Pancreas (tissue), 10 donors: ENCODE measurements at places on chromosomes 13 and 19. TPM values are rescaled to one million over a fixed set of nuclear protein-coding genes. Genes with fewer than 3 reads are reported as not detected.

Gene CCDC9
- 40.6 TPM for total RNA-seq

DNA sequence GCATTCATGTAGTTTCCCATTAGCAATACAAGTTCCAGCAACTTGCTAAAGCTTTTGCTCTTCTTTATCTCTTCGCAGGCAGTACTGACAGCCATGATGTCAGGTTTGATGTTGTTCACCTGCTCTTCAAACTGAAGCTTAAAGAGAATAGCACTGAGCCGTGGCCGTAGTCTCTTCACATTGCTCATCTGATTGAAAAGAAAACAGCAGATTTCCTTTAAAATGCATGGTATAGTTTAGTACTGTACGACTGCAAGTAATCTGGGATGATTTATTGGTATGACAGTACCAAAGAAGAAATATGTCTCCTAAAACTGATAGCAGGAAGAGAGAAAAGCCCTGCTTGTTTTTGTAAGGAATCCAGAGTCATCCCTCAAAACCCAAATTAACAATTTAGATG is 284.4 kb downstream of the DIAPH3 start:
- no peaks in the 10 kb centered on the region for H3K4me1 ChIP-seq
- H3K27me3 ChIP-seq = no peaks in the 10 kb centered on the region
- H3K36me3 ChIP-seq = no peaks in the 10 kb centered on the region
- DNase-seq = no peak
- H3K4me3 ChIP-seq = no peak overlapping the region

DNA sequence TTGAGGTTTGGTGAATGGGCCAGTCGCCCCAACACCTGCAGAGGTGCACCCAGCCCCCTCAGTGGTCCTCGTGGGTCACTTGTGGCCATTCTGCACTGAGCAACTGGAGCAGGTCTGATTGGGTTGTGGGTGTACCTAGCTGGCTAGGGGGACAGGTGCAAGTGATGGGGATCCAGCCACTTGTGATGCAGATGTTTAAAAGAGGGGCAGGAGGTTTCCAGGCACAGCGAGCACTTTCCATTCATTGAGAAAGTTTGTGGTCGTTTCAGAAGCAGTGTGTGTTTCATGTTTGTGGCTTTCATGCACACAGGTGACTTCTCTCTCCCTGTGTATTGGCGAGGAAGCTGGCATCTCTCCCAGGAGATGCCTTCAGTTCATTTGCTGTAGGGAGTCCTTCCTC is 34.7 kb downstream of the TSSK6 start:
- H3K4me3 ChIP-seq = no peak overlapping the region
- no peak for DNase-seq
- H3K27me3 ChIP-seq = no peaks in the 10 kb centered on the region
- H3K4me1 ChIP-seq = peaks cover 5% of the 10 kb centered on the region

Gene RSPH6A
- not detected for total RNA-seq

GRCh38 chr19:13621413-13621812 is 115.1 kb upstream of the CACNA1A start:
- no peak for DNase-seq
- no peak overlapping the region for H3K4me3 ChIP-seq
- H3K27me3 ChIP-seq = no peaks in the 10 kb centered on the region

GRCh38 chr13:112710855-112711527 is 21.2 kb downstream of the ATP11A start:
- no peaks in the 10 kb centered on the region for H3K36me3 ChIP-seq
- DNase-seq = no peak
- no peaks in the 10 kb centered on the region for H3K27me3 ChIP-seq
- peaks cover 9% of the 10 kb centered on the region for H3K4me1 ChIP-seq
- no peak overlapping the region for H3K4me3 ChIP-seq

DNA sequence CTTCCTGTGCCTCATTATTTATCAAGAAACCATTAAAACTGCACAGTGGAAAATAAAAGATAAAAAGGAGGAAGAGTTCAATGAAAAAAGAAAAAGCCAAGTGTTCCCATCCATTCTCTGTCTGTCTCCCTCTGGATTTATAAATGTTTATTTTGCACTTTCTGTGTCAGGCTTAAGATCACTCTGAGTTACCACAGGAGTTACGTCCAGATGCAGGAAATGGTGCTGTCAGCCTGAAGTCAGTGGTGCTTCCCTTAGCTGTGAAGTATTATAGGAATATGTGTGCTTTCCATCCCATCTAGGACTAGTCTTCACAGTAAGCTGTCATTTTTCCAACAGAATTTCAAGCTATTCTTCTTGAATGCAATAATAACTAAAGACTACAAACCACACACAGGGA is 420.2 kb downstream of the KCTD12 start:
- DNase-seq = no peak
- no peak overlapping the region for H3K4me3 ChIP-seq
- H3K27me3 ChIP-seq = no peaks in the 10 kb centered on the region
- no peak overlapping the region for H3K27ac ChIP-seq
- no peaks in the 10 kb centered on the region for H3K36me3 ChIP-seq

Gene FFAR2
- total RNA-seq = not detected

DNA sequence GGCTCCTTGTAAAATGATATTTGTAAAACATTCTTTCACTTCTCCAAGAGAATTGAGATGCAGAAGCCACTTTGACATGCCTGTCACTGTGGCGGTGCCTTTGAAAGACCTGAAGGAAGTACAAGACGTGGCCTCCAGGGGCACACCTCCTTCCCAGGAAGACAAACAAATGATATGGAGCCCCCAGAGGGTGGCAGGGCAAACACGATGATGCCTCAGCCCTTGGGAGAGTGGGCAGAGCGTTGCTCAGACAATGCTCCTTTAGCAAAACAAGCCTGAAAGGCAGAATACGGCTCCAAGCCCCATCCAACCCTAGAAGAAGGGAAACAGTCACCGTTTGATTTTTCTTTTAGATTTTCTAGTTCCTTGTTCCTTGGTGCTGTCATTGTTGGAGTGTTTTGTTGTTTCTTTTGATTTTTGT is 9.2 kb upstream of the ATP12A start:
- no peak overlapping the region for H3K4me3 ChIP-seq
- no peaks in the 10 kb centered on the region for H3K4me1 ChIP-seq
- DNase-seq = no peak
- H3K27ac ChIP-seq = no peak overlapping the region
- H3K27me3 ChIP-seq = no peaks in the 10 kb centered on the region

Gene TMEM150B
- total RNA-seq = 0.32 TPM

Gene CLDN10
- total RNA-seq = 92.8 TPM

GRCh38 chr13:99220199-99220935 is 19.7 kb downstream of the UBAC2 start:
- no peaks in the 10 kb centered on the region for H3K36me3 ChIP-seq
- no peak for DNase-seq
- H3K4me3 ChIP-seq = no peak overlapping the region
- H3K27me3 ChIP-seq = no peaks in the 10 kb centered on the region
- H3K27ac ChIP-seq = no peak overlapping the region

GRCh38 chr13:20185366-20186056 is 7.2 kb downstream of the GJB2 start:
- DNase-seq = no peak
- H3K4me1 ChIP-seq = no peaks in the 10 kb centered on the region
- no peak overlapping the region for H3K4me3 ChIP-seq
